Vagina (tissue), 2 donors: ENCODE measurements at places on chromosomes 13 and 19.

GRCh38 chr19:28330831-28331230 lies 882.1 kb downstream of the UQCRFS1 start:
- peak; percentile 27 for DNase-seq

GRCh38 chr13:33454844-33455705 lies 169.5 kb upstream of the STARD13 start:
- DNase-seq, result no peak

GRCh38 chr19:31168106-31168625 lies 181.1 kb downstream of the TSHZ3 start:
- no peak for DNase-seq

- DNase-seq, result no peak
Measured at GRCh38 chr19:55442372-55442961, 633 bp downstream of the SHISA7 start.

- DNase-seq, result no peak
Measured at GRCh38 chr19:12750851-12751250, 740 bp upstream of the BEST2 start.

- no peak for DNase-seq
Measured at GRCh38 chr19:6481541-6482342, at the start of gene DENND1C. Gene DENND1C (minus strand): TSS chr19:6481787. CDS start chr19:6481695, 92 bp downstream.

- no peak for DNase-seq
Measured at GRCh38 chr13:37413161-37413560, 185.4 kb downstream of the POSTN start.

DNA sequence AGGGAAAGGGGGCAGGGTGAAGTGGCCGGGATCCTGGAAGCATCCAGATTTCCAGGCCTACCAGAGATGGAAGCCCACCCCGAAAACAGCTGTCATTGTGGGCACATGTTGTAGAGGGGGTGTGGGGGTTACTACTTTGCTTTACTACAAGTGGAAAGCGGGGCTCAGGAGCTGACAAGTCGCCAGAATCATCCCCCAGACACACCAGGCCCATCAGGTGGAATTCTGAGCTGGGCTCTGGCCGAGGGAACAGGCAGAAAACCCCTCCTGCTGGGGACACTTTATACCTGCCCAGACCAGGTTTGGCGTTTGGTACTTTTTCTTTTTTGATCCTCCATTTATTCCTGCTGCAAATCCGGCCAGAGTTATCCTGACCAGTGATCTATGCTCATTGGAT lies 3.8 kb downstream of the CDX2 start:
- no peak for DNase-seq

DNA sequence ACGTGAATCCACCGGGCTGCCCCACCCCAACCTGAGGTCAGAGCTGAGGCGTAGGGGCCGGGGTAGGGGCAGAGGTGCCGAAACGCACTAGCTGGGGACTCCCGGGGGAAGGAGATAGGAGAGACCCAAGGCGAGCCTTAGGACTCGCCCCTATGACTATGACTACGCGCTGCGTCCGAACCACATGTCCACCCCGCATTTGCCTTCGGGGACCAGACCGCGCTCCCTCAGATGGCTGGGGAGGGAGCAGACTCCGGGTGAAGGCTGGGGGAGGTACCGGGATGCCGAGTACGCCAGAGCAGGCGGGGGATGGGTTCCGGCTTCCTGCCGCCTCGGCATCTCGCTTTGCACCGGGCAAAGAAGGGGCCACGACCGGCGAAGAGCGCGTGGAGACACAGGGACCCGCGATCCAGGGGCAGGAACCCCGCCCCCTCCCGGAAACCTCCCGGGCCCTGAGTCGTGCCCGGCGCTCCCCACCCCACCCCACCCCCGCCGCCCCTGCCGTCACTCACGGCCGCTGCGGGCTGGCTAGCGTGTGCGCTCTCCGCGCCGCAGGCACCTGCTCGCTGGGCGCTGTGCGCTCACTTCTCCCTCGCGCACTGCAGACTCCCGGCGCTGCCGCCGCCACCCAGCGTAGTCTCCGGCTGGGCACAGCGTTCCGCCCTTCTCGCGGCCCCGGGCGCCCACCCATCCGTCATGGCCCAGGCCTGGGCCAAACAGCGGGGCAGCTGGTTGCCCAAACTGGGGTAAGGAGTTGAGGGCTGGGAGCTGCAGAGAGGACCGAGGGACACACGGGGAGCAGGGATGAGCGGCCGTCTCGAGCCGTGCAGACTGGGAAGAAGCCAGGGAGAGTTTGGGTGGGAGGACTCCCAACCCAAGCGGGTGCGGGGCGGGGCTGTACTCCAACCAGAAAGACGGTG lies 622 bp upstream of the VSTM2B start:
- no peak for DNase-seq

- no peak for DNase-seq
Measured at GRCh38 chr13:30792285-30793000, 57.1 kb downstream of the ALOX5AP start.

DNA sequence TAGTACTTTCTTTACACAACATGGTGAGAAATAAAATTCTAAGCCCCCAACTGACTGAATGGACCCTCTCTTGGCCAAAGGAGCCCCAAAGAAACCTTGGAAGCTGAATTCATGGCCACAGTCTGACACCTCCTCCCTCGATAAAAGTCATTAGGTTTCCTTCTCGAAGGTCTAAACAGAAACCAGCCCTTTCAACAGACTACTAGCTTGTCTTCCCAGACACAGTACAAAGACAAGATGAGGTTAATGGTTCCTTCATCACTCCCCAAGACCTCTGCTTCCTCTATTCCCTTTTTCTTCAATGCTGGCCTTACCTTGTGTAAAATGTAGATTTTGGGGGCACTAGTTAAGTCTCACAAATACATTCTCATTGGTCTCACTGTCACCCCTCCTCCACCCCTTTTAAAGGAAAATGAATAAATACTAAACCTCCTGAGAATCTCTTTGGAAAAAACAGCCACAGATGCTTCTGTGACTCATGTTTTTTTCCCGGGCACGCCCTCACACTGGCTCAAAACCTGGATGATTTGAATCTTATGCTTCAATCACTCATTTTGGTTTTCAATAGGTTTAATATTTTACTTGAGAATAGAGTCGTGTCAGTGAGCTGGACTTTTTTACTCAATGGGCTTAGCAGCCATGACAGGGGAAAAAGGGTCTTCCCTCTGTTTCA lies 65.8 kb upstream of the MED4 start:
- no peak for DNase-seq

DNA sequence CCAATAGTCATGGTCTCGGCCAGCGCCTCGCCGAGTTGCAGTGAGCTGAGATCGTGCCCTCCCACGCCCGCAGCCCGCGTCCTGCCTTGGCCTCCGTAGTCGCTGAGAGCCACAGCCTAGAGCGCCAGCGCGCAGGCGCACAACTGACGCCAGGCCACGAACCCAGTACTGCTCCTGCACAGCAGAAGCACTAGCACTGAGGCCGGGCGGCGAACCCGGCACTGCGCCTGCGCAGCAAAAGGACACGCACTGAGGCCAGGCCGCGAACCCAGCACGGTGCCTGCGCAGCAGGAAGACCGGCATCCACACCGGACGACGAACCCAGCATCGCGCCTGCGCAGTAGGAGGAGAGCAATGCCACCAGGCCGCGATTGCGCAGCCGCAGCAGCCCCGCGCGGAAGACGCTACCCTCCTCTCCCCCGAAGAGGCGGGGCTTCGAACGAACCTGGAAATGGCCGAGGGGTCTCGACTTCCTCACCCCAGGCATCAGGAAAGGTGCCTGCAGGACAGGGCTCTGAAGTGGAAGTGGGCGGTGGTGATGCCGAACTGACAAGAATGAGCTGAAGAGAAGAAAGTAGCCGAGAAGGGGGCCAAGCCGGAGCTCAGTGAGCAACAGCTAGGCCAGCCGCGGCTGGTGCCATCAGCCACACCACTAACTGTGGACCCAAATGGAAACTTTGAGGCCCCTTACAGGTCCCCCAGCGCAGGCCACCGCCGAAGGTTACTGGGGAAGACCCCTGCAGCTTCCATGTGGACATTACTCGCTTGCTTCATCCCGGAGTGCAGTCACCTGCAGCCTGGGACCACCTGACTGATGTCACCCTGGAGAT lies 7.5 kb downstream of the F10 start:
- DNase-seq, result peak; percentile 58

- DNase-seq, result no peak
Measured at GRCh38 chr19:32146664-32147063, 198.7 kb upstream of the ZNF507 start.

DNA sequence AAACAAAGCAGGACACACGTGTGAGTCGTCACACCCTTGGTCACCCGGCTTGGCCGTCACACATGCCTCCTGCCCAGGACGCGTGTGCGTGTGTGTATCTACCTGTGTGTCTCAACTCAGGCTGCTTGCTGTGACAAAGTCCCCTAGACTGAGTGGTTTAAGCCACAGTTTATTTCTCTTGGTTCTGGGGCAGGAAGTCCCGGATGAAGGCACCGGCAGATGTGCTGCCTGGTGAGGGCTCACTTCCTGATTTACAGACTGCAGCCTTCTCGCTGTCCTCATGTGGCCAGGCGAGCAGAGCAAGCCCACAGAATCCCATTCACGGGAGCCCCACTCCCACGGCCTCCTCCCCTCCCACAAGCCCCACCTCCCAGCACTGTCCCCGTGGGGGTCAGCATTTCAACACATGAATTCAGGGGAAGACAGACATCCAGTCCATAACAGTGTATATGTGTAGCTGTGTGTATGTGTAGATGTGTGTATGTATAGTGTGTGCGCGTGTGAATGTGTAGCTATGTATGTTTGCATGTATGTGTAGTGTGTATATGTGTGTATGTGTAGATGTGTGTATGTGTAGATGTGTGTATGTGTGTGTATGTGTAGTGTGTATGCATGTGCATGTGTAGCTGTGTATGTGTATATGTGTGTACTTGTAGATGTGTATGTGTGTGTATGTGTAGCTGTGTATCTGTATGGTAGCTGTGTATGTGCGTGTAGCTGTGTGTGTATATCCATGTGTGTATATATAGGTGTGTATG lies 51.5 kb downstream of the MCF2L start:
- DNase-seq, result no peak

- no peak for DNase-seq
Measured at GRCh38 chr19:11014403-11014911, 53.6 kb downstream of the SMARCA4 start.

DNA sequence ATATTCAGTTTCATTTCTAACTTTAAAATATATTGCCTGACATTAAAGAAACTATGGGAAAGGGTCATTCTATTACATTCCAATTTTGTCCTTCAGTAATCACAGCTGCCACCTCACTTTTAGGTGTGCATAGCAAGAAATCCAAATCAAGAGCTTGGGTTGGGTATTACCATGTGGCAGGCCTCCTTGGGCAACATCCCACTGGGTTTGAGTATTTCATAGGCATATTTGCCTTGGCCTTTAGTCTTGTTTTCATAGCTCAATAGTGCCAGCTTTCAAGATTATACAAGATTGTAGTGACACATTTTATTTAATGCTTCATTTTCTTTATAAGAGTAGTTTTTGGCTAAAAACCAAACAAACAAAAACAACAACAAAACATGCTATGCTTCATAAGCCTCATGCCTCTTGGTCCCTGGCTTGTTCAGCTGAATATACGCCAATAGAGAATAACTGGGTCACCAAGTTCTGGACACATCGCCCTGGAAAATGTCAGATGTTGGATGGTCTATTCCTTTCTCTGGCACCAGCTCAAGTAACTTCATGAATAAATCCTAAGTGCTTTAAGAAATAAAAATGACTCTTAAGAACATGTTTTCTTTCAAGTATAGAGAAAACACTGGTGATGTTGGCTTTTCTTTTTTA lies 167.4 kb upstream of the STARD13 start:
- no peak for DNase-seq

- DNase-seq, result no peak
Measured at GRCh38 chr19:7547159-7547558, 11.6 kb downstream of the PNPLA6 start.

DNA sequence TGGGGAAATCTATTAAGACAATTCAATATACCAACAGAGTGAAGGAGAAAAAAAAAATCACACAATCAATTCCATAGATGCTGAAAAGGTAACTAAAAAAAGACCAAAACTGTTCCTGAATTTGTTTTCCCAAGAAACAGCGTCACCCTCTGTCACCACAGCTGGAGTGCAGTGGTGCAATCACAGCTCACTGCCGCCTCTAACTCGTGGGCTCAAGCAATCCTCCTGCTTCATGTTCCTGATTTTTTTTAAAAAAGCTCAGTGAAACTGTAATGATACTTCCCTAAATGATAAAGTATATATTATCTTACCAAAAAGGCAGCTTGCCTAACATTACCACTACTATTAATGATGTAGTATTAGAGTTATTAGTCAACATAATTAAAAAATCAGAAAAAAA lies 19.6 kb upstream of the ZFP14 start:
- DNase-seq, result no peak

GRCh38 chr19:40261631-40262030 lies 23.5 kb downstream of the AKT2 start:
- DNase-seq, result no peak

- DNase-seq, result no peak
Measured at GRCh38 chr13:108349269-108349668, 79.8 kb downstream of the TNFSF13B start.

DNA sequence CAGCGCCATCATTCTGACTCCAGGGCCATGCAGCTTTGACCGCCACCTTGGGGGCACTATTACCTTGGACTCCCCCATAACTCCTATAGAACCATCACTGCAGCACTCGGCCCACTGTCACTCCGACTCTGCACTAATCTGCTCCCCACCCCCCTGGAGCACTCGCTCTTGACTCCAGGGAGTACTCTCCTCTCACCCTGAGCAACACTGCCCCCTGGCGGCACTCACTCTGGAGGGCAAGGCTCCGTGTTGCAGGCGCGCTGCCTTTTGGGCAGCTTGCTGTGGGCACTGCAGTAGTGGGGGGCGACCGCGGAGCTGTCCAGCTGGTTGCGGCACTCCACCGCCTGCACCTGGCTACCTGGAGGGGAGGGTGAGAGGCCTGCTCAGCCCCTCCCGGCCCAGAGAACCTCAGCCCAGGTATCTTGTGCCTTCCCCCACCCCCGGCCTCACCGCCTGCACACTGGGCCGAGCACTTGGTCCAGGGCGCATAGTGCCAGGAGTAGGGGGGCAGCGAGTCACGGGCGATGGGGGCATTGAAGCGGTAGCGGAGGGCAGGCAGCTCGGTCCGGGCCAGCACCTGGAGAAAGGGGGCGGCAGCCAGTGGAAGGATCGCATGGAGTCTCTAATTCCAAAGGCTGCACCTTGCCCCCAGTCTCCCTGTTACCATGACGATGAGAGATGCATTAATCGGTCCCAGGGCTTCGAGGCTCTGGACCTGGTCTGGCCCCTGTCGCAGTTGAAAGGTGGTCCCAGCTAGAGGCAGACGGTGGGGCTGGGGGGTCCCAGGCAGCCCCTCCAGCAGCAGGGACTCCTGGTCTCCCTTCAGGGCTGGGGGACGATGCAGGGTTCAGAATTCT lies 8.9 kb upstream of the MYO1F start:
- DNase-seq, result no peak

- DNase-seq, result no peak
Measured at GRCh38 chr13:101272886-101273285, 143.4 kb downstream of the NALCN start.

DNA sequence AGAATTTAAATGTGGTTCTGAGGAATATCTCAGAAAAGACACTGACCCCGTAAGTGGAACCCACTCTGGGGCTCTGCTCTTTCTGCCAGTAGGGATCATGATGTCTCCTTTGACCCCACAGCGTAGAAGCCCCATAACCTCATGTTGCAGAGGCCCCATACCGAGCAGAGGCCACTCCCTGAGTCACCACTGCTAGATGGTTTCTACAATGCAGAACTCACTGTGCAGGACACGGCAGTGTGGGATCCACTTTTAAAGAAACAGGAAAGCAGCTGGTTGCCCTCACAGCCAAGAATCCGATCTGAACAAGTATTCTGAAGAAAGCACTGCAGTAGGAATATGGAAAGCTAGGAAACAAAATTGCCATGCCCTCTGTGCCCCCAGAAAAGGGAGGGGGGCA lies 4.2 kb downstream of the SLC7A1 start:
- DNase-seq, result peak; percentile 76

- DNase-seq, result no peak
Measured at GRCh38 chr19:51719251-51719988, 4.4 kb downstream of the HAS1 start.
